Naive thymus-derived CD8-positive, alpha-beta T cell (primary cell): ENCODE measurements at places on chromosomes 12 and 14. TPM values are rescaled to one million over a fixed set of nuclear protein-coding genes. Genes with fewer than 3 reads are reported as not detected.

Gene IFNG
- not detected for total RNA-seq

Gene DNAI7
- 0.82 TPM for total RNA-seq

Gene PRB2
- not detected for total RNA-seq

Gene CCDC198
- total RNA-seq, result not detected

DNA sequence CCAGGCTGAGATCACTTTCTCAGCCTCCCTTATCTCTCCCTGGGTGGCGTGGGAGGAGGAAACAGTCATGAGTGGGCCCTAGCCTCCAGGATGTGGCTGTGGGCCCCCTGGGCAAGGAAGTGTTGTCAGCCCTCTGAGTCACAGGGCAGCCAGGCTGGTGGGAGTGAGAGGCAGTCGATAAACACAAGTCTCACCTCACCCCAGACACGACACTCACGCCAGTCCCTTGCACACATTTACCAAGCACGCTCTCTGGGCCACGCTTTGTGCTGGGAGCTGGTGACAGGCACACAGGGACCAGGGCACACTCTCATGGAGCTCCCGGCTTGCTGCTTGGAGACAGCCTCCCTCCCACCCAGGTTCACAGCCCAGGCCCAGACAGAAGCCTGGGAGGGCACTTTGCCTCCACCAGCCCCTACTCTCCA is 1.9 kb upstream of the KRT79 start:
- peak overlapping the region; percentile 68 for H3K4me3 ChIP-seq
- H3K27ac ChIP-seq, result peak overlapping the region; percentile 92
- H3K36me3 ChIP-seq, result no peaks in the 10 kb centered on the region
- DNase-seq, result peak; percentile 15

DNA sequence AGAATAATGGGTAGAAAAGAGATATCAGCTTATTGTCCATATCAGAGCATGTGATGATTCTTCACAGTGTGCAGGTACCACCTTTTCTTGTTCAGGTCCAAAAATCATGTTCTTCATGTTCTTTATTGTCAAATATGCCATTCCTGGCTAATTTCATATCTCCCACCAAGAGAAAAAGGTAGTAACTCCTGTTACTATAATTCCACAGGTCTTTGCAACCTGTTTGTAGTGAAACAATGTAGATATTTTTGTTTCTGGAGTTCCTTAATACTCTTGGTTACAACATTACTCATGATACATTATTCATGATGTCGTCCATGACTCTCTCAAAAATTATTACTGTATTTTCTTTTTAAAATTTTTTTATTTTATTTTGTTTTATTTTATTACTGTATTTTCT is 11.3 kb upstream of the TMBIM6 start:
- DNase-seq, result no peak
- H3K4me1 ChIP-seq, result no peaks in the 10 kb centered on the region
- H3K27me3 ChIP-seq, result peaks cover 2% of the 10 kb centered on the region

DNA sequence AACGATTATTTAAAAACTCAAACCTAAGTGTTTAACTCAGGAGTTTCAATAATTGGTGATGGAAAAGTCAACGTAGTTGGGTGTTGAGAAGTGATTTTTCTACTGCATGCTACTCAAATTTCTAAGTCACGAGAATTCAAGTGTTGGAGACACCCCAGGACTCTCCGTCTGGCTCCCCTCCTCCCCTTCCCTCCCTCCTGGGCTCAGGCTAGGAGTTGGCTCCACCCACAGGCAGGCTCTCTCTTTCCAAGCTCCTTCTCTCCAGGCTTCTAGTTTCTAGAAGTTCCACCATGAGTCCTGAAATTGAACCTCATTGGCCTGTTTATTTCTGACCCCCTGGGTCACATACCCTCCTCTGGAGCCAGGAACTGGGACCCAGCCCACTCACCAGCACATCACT is 73.0 kb downstream of the TMEM132D start:
- no peak overlapping the region for H3K4me3 ChIP-seq
- no peaks in the 10 kb centered on the region for H3K27me3 ChIP-seq
- no peaks in the 10 kb centered on the region for H3K36me3 ChIP-seq
- no peak for DNase-seq

Gene CLEC6A
- total RNA-seq, result not detected

Gene ACOT2
- 11.2 TPM for total RNA-seq

Gene NPFF
- total RNA-seq, result not detected

DNA sequence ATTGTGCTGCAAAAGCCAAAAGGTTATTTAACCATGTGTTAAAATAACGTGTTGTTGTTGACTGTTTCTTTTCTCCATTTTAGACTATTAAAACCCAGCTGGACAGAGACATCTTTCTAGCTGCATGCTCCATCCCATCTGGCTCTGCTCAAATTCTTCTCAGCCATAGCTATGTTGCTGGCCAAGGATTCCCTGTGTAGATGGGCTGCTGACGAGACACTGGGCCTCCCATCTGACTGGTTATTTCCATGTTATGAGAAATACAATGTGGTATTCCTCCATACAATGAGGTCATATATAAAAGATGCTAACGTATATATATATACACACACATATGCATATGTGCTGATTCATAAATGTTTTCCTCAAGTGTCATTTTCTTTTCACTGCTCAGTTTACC is 30.1 kb downstream of the MED13L start:
- no peak for DNase-seq
- no peak overlapping the region for H3K4me3 ChIP-seq
- peaks cover 12% of the 10 kb centered on the region for H3K36me3 ChIP-seq
- H3K4me1 ChIP-seq, result peaks cover 83% of the 10 kb centered on the region
- no peak overlapping the region for H3K27ac ChIP-seq

DNA sequence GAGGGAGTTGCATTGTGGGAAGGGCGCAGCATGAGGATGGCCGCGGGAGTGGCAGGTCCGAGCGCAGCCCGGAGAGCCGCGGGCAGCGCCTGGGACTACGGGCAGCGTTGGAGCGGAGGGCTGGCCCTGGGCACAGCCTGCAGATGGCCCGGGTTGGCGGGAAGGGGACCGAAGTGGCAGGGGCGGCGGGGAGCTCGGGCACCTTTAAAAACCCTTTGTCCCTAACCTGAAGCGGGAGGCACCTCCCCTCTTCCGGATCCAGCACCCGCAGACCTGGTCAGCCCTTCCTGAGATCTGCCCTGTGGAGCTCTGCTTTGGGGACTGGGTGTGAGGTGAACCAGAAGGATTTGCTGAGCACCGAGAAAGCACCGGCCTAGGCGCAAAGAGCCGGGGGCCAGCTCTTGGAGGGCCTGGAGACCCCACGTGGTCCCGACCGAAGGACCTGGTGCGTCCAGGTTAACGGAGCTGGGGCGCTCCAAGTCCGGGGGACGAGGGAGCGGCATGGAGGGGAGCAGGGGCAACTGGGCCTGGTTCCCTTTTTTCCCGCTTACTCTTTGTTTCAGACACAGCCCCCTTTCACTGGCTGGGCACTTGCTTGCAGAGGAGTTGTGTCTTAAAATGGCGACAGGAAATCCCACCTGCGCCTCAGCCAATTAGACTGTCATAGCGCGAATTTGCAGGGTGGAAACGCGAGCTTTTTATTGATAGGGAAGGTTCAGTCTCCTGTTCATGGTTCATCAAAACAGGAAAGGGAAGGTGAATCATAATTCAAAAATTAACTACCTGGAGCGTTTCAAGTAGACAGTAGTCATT is 792 bp upstream of the SLC38A1 start:
- H3K36me3 ChIP-seq, result peaks cover 12% of the 10 kb centered on the region
- no peak overlapping the region for H3K4me3 ChIP-seq

GRCh38 chr14:69960296-69960695 is 81.1 kb downstream of the SMOC1 start:
- no peak for DNase-seq
- H3K36me3 ChIP-seq, result no peaks in the 10 kb centered on the region
- peaks cover 9% of the 10 kb centered on the region for H3K27me3 ChIP-seq
- H3K4me1 ChIP-seq, result no peaks in the 10 kb centered on the region

- H3K27ac ChIP-seq, result no peak overlapping the region
- H3K4me1 ChIP-seq, result peaks cover 58% of the 10 kb centered on the region
- no peak for DNase-seq
- H3K4me3 ChIP-seq, result no peak overlapping the region
- H3K36me3 ChIP-seq, result no peaks in the 10 kb centered on the region
Observed at GRCh38 chr14:68249661-68250451, 430.3 kb downstream of the RAD51B start.

Gene SERPINA5
- not detected for total RNA-seq

Gene BEST3
- total RNA-seq, result not detected

DNA sequence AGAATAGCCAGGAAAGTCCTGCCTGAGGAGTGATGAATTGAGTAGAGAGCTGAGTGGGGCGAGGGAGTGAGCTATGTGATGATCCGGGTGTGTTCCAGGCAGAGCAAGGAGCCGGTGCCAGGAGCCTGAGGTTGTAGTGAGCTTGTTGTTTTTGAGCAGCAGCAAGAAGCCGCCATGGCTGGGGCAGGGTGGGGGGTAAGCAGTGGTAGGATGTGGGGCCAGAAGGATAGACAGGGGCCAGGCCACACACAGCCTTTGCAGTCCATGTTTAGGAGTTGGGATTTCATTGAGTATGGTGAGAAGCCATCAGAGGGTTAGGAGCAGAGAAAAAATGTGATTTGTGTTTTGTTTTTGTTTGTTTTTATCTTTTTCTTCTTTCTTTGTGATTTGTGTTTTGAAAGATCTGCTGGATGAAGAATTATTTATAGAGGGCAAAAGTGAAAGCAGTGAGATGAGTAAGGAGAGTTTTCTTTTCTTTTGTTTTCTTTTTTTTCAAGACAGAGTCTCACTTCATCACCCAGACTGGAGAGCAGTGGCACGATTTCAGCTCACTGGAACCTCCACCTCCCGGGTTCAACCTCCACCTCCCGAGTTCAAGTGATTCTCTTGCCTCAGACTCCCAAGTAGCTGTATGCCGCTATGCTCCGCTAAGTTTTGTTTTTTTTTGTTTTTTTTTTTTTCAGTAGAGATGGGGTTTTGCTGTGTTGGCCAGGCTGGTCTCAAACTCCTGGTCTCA is 92.3 kb upstream of the BCAT1 start:
- no peak overlapping the region for H3K4me3 ChIP-seq
- no peak for DNase-seq
- peaks cover 4% of the 10 kb centered on the region for H3K4me1 ChIP-seq
- peaks cover 9% of the 10 kb centered on the region for H3K36me3 ChIP-seq
- peak overlapping the region; percentile 45 for H3K27ac ChIP-seq

- peaks cover 14% of the 10 kb centered on the region for H3K27me3 ChIP-seq
- no peak overlapping the region for H3K4me3 ChIP-seq
- H3K4me1 ChIP-seq, result peaks cover 2% of the 10 kb centered on the region
- H3K36me3 ChIP-seq, result peaks cover 8% of the 10 kb centered on the region
- no peak for DNase-seq
Observed at GRCh38 chr12:1498199-1498740, 96.1 kb downstream of the FBXL14 start.

Gene RILPL2
- total RNA-seq, result 3.3 TPM

- no peak for DNase-seq
- H3K27ac ChIP-seq, result no peak overlapping the region
- peaks cover 18% of the 10 kb centered on the region for H3K27me3 ChIP-seq
- no peak overlapping the region for H3K4me3 ChIP-seq
Observed at GRCh38 chr12:106150555-106150954, 11.8 kb upstream of the NUAK1 start.

GRCh38 chr14:56952766-56953473 is 142.6 kb upstream of the OTX2 start:
- H3K27ac ChIP-seq, result no peak overlapping the region
- H3K27me3 ChIP-seq, result no peaks in the 10 kb centered on the region
- H3K4me3 ChIP-seq, result no peak overlapping the region
- no peaks in the 10 kb centered on the region for H3K4me1 ChIP-seq

- no peak overlapping the region for H3K4me3 ChIP-seq
- H3K27ac ChIP-seq, result no peak overlapping the region
- H3K27me3 ChIP-seq, result no peaks in the 10 kb centered on the region
- H3K4me1 ChIP-seq, result peaks cover 12% of the 10 kb centered on the region
- H3K36me3 ChIP-seq, result no peaks in the 10 kb centered on the region
- no peak for DNase-seq
Observed at GRCh38 chr14:72701237-72701565, 192.7 kb downstream of the DPF3 start.

Gene SLC16A7
- 65.2 TPM for total RNA-seq

Gene DIO2
- not detected for total RNA-seq
